H7 (cell line): ENCODE measurements at places on chromosomes 11 and 22. TPM values are rescaled to one million over a fixed set of nuclear protein-coding genes. Genes with fewer than 3 reads are reported as not detected.

MAPK11 gene
- 1.4 and 2.4 TPM in 2 replicates for total RNA-seq

HTR3A gene
- 2.0 and 5.4 TPM in 2 replicates for total RNA-seq

SLC22A9 gene
- not detected in 2 replicates for total RNA-seq

RIMBP3B gene
- total RNA-seq = 0.22 and 0.24 TPM in 2 replicates

PLAAT2 gene
- total RNA-seq = not detected in 2 replicates

NFRKB gene
- total RNA-seq = 33.4 and 41.1 TPM in 2 replicates

PKP3 gene
- 2.1 and 3.6 TPM in 2 replicates for total RNA-seq

OR8D4 gene
- not detected in 2 replicates for total RNA-seq

IL18BP gene
- 3.1 and 4.5 TPM in 2 replicates for total RNA-seq

EIF3M gene
- 651 and 652 TPM in 2 replicates for total RNA-seq

GNB1L gene
- total RNA-seq = 31.4 and 38.2 TPM in 2 replicates

E2F8 gene
- 4.4 and 5.6 TPM in 2 replicates for total RNA-seq

DNA sequence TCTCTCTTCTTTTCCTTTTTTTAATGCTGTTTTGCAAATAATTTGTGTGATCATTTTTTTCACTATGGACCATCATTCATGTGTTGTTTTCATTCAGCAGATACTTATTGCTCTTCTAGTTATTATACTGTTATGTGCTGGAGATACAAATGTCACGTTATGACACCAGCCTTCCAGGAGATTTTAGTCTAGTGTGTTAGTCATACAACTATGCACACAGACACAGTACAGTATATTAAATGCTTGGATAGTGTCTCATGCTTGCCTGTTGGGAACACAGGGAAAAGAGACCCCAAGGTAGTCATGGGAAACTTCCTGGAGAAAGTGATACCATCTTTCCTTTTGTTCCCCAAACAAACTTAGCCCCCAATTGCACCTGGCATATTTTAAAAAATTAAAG is 116.1 kb downstream of the UVRAG start:
- no peak for DNase-seq

DNA sequence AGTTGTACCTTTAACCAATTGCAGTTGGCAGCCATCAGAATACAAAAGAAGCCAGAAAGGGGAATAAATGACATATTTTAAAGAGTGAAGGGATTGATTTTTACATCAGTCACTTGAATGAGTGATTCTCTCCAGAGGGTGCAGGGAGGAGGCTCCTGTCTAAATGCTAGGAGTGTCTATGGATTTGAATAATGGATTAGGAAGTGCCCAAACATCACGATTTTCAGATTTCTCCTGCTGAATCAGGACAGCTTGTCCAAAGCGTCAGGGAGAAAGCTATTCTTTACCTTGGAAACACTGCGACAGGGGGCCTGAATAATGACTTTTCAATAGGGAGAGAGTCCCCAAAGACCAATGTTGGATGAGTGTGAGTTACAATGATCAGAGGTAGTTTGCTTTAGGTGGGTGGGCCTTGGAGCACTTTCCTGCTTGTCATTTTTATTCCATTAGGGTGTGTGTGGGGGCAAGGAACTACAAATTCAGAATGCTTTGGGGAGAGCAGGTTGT is 735.5 kb downstream of the KCNA4 start:
- no peak for DNase-seq

DNA sequence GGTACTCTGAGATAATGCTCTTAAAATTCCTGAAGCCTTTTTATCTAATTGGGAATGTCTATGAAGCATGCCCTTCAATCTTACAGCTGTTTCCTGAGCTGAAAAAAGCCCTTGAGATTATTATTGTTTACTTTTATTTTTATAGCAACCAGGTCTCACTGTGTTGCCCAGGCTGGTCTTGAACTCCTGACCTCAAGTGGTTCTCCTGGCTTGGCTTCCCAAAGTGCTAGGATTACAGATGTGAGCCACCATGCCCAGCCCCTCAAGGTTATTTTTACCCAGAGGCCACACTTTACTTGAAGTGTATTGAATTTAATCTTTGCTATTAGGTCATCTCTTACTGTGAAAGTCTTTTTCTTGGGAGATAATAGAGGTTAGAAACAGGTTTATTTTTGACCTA is 7.0 kb upstream of the SWAP70 start:
- no peak for DNase-seq

GRCh38 chr22:27867085-27867952 is 51.7 kb downstream of the PITPNB start:
- DNase-seq = no peak

- DNase-seq = no peak
Observed at GRCh38 chr11:75394085-75394840, 5.1 kb upstream of the RPS3 start.

DNA sequence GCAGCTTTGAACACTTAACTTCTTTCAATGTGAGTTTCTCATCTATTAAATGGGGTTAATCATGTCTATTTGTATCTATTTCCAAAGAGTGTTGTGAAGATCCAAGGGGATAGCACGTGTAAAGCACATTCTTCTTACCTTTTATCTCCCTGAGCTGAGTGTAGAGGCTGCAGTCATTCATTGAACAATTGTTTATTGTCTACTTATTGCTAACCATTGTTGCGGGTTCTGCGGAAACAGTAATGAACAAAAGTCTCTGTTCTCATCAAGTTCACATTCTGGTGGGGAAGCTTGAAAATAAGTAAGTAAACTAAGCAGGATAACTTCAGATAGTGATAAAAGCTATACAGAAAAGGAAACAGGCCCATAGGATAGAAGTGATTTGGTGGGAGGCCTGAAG is 27.4 kb upstream of the PLET1 start:
- DNase-seq = no peak

DNA sequence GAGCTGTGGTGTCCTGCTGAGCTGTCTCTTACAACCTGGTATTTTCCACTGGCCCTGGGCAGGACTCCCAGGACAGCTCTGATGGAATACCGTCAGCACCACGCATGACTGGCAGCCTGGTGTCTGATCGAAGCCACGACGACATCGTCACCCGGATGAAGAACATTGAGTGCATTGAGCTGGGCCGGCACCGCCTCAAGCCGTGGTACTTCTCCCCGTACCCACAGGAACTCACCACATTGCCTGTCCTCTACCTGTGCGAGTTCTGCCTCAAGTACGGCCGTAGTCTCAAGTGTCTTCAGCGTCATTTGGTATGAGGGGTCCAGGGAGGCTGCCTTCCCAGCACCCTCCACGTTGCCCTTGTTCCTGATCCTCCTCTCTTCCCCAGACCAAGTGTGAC is 2.4 kb downstream of the KAT5 start:
- no peak for DNase-seq

- DNase-seq = no peak
Observed at GRCh38 chr22:23553924-23554870, 25.9 kb downstream of the IGLL1 start.
